ENCODE measurements at places on chromosomes 2 and 18.

DNA sequence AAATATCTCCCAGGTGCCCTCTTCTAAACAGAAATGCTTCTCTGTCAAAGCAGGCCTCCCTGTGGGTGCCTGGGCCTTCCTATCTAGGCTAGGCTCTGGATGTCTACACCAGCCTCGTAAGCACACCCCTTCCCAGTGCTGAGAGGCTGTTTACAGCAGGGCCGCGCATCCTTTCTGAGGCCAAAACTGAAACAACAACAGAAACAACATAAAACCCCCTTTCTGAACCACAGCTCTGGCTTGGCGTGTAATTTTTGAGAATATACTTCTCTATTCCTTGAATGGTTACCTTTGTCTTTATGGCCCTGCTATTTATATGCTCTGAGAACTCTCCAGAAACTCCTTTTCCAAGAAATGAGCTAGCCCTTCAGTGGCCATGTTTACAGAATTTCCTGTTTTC, 118.4 kb downstream of the BCL2L11 start:
- no peak for DNase-seq

DNA sequence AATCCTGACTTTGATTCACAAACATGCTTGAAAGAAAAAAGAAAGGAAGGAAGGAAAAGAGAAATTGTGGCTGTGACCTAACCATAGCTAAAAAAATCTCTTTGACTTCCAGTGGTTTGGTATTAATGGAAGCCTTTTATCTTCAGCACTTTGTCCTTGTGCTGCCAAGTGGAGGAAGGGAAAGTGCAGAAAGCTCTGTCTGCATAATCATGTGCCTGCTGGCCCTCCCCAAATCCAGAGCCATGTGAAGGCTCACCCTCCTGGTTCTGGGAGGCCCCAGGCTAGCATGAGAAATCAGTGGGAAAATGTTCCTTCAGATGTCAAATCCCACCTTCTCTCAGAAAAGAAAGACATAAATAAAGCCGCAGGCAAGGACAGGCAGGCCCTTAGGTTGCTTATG, 48.3 kb upstream of the BMPR2 start:
- no peak for DNase-seq

DNA sequence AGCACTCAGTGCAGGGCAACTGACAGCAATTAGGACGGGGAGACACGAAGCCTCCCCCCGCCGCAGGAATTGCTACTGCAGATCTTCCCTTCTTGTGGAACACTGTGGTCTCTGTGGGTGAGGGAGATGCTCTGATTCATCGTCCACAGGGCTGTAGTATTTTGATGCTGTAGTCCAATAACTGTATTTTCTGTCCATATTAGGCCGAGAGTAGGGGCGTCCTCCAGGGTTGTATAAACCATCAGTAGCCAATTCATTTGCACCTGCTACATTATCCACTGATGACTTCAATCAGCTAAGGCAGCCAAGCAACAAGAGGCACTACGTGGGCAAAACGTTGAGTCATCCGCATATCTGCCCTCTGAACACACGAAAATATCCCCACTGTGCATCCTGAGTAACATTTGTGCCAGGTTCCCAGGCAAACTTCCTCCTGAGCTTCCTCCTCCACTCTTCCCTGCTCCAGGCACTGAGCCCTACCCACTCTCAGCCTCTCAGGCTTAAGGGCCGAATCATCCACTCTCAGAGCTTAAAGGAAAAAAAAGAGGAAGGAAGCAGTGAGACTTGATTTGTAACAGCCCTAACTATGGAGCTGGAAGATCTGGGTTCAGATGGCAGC, 62.1 kb downstream of the LBH start:
- DNase-seq = no peak

GRCh38 chr2:189210250-189211087, 30.9 kb upstream of the COL5A2 start:
- no peak for DNase-seq

DNA sequence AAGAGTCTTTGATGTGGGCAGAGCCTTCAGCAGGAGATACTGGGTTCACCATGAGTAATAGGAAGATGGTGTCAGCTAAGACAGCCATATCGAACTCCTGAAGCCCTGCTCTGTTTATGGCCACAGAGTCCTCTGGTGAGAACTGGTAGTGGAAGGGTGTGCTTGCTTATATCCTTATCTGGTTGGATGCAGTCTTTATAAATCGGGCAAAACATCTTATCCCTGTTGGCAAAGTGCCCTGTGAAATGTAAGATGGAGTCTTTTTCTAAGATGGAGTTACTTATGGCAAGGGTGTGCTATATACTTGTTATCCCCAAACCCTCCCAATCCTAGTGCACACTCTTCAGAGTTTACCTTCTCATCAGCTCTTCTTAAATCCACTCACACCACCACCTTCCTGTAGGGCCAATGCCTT, 190.8 kb upstream of the PARD3B start:
- DNase-seq = no peak

DNA sequence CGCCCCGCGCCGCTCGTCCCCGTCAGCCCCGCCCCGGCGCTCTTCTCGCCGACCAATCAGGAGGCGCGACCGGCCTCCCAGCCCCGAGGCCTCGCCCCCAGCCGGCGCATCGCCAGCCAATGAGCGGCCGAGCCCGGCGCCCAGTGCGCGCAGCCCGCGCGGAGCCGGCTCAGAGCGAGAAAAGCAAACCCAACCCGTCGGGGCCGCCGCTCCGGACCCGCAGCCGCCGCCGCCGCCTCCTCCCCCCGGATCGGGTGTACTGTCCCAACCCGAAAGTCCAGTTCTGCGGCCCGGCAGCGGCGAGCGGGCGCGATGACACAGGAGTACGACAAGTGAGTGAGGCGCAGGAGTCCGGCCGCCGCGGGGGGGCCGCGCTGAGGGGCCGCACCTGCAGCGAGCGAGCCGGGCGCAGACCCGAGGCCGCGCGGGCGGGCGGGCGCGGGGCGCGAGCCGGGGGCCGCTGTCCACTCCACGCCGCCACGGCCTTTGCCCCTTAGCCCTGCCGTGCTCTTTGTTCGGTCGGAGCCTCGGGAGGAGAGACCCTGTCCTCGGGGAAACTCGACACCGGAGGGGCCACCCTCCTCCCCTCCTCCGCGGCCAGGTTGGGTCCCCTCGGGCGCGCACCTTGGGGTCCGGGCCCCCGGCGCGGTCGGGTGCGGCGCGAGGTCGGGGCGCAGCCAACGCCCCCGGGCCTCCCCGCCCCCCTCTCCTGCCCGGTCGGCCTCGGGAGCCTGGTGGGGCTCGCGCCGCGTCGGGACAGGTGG, at the start of gene GRHL1:
Gene GRHL1, plus strand, starts transcription at position 172 of the 764 bp plus-strand sequence. Its CDS starts 141 bp downstream, at position 313.
- peak; percentile 90 for DNase-seq

- DNase-seq = no peak
Observed at GRCh38 chr2:204892506-204893255, 347.4 kb downstream of the PARD3B start.

- no peak for DNase-seq
Observed at GRCh38 chr18:28716338-28716737, 539.4 kb upstream of the CDH2 start.

GRCh38 chr18:1522249-1522615, 617.6 kb downstream of the ADCYAP1 start:
- no peak for DNase-seq

- DNase-seq = no peak
Observed at GRCh38 chr2:183069174-183069573, 9.4 kb upstream of the DUSP19 start.
